ENCODE measurements at places on chromosomes 2 and 18.

DNA sequence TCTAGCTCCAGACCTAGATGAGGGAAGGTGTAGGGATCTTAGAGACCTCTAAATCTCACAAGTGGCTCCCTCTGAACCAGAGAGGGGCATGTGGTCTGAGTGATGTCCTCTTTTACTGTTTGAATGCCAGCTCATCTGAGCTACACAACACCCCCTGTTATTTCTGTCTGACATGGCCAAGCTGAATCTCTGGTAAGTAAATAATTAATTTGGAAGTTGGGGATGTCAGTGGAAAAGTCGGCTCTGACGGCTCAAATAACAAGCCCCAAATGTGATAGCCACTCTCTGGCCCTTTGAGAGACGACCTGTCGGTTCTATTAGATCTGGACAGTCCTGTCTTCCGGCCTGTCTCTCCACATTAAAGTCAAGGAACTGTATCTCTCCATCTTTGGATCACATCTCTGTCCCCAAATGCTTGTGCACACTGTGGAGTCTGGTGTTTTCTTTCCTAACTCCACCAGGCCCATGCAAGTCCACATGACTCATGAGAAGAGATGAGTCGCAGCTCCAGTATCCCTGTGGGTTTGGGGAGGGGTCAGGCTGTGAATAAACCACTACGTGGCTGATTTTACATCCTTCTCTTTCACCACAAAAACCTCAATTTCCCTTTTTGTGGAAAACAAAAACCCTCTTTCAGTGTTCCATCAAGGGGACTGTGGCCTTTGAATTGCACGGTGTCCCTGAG, 52.5 kb downstream of the SETBP1 start:
- DNase-seq, result no peak

GRCh38 chr2:38057651-38058410, 18.1 kb downstream of the CYP1B1 start:
- no peak for DNase-seq

- DNase-seq, result no peak
Measured at GRCh38 chr18:35042389-35043071, 1.3 kb downstream of the MAPRE2 start.

- no peak for DNase-seq
Measured at GRCh38 chr2:168160897-168161296, 86.5 kb downstream of the STK39 start.

GRCh38 chr2:124269348-124269747, 244.3 kb downstream of the CNTNAP5 start:
- DNase-seq, result no peak

Data from activated CD4-positive, alpha-beta T cell treated with anti-CD3 and anti-CD28 coated beads, Interleukin-2, amount 50 U/mL, for 1 hour (primary cell).